Jurkat, Clone E6-1 (cell line): ENCODE measurements at places on chromosomes 7 and 10.

- DNase-seq, result no peak
Measured at GRCh38 chr7:124444696-124445480, 320.7 kb downstream of the GPR37 start.

GRCh38 chr7:104960741-104961448 lies 53.1 kb upstream of the KMT2E start:
- no peak for DNase-seq

DNA sequence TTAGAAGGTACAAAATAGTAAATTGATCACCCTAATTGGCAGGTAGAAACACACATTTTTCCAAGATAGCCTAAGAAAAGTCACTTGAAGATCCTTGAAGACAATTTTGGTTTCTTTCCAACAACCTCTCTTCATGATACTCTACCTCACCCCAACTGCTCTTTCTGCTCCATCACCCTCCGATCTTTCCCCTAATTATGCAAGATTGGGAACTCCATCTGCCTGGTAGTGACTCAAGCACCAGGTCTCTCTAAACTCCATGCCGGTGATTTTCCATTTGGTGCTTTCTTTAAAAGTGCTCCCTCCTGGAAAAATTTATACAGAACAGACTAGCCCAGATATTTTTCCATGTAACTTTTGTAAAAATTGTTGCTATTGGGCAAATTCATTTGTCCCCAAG lies 1.1 kb upstream of the AKR1B1 start:
- no peak for DNase-seq

GRCh38 chr10:123398180-123398591 lies 244.0 kb downstream of the BUB3 start:
- DNase-seq, result no peak

DNA sequence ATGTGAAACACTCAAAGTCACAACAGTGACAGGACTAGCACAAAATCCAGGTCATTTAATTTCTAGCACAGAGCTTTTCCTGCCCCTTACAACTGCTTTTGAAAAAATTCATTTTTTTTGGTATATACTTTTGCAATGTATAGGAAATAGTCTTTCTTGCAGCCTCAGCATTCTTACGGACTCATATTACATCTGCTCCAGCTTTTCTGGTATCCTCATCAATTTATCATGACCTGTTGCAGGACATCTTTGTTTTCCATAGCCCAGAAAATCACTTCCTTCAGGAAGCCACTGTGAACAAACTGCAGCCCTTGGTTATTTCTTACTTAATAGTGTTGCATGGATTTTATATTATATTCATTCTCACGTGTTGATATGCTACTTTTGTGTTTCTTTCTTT lies 347.9 kb upstream of the MTPN start:
- DNase-seq, result no peak

DNA sequence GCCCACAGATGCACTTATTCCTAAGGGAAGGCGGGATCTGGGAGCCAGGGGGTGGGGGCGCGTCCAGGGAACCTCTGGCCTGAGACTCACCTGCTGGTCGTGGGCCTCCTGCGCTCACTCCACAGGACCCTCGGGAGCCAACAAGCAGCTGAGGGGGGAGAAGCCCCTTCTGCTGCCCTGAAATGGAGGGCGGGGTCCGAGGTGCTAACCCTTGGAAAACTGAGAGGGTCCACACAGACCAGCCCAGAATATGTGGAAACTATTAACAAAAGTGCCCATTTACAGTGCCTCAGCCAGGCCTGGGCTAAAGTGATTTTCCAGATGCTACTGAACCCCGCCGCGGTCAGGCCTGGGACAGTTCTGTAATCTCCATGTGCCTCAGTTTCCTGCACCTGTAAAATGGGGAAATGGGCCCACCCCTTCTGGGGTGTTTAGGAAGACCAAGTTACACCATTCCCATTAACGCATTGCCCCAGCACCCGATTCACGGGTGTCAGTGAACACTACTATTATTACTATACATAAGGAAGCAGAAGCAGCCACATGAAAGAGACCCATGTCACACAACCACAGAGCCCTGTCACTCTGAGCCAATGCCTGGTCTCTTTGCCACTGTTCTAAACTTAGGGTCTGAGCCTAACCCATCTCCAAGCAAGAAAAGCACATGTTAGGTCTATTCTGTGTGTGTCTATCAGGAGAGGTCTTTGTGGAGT lies 630 bp upstream of the VSTM4 start:
- peak; percentile 42 for DNase-seq

DNA sequence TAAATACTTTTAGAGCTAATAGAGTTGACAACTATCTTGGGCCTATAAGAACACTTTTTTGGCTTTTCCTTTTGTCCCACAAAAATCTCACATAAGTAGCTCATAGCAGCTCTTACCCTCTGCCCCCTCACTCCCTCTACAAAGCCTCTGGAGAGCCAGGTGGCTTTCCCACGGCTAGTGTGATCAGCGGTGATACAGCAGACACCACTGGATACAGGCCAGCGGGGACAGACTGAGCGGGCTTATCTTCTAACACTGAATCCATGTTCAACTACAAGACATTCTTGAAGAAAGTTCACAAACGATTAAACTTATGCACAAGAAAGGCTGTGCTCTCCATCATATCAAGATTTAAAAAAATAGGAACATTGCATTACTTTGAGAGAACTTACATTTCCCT lies 377.2 kb downstream of the PARD3 start:
- no peak for DNase-seq

- no peak for DNase-seq
Measured at GRCh38 chr10:32388258-32389027, 41.5 kb upstream of the EPC1 start.

- no peak for DNase-seq
Measured at GRCh38 chr7:29131678-29132077, 14.7 kb downstream of the CPVL start.

DNA sequence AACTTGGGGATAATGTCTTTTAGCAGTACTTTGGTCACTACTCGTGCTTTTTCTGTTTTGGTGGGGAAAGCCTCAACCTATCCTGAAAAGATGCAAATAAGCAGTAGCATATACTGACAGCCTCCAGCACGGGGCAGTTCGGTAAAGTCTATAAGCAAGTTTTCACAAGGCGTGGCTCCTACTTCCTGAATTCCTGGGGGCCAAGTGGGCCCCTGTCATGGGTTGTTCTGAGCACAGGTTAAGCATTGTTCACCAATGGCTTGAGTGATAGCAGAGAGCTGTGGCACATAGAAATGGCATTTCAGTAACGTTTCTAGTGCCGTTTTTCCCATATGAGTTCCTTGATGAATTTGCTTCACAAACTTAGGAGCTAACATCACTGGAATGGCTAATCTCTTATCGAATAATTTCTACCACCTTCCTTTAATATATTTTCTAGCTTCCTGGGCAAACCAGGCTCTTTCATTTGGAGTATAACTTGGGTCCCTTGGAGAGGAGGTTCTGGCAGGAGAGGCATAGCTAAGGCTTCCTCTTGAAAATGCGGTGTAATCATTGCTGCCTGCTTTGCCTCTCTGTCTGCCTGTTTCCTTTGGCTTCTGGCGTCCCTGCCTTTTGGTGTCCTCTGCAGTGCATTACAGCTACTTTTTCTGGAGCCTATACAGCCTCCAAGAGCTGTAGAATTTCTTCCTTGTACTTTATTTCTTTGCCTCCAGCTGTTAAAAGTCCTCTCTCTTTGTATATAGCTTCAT lies 11.7 kb upstream of the ZNF239 start:
- no peak for DNase-seq

GRCh38 chr7:25664593-25664992 lies 436.3 kb upstream of the NPVF start:
- DNase-seq, result no peak

GRCh38 chr7:80449836-80450235 lies 62.0 kb downstream of the GNAT3 start:
- no peak for DNase-seq

DNA sequence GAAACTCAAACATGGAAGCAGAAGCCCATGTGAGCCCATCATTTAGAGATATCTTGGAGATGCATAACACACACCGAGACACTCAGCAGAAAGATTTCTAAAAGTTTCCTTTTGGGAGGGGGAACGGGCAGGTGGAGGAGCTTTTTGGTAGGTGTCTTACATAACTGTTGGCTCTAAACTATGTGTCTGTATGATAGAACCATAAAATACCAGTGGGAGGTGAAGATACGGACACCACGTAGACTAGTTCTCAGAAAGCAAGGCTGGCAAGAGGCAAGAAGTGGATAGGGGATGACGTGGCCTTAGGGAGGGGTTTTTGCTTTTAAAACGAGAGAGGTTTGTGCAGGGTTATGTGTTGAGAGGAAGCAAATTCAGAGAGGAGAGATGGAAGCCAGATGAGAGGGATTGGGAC lies 36.5 kb downstream of the IL15RA start:
- no peak for DNase-seq

DNA sequence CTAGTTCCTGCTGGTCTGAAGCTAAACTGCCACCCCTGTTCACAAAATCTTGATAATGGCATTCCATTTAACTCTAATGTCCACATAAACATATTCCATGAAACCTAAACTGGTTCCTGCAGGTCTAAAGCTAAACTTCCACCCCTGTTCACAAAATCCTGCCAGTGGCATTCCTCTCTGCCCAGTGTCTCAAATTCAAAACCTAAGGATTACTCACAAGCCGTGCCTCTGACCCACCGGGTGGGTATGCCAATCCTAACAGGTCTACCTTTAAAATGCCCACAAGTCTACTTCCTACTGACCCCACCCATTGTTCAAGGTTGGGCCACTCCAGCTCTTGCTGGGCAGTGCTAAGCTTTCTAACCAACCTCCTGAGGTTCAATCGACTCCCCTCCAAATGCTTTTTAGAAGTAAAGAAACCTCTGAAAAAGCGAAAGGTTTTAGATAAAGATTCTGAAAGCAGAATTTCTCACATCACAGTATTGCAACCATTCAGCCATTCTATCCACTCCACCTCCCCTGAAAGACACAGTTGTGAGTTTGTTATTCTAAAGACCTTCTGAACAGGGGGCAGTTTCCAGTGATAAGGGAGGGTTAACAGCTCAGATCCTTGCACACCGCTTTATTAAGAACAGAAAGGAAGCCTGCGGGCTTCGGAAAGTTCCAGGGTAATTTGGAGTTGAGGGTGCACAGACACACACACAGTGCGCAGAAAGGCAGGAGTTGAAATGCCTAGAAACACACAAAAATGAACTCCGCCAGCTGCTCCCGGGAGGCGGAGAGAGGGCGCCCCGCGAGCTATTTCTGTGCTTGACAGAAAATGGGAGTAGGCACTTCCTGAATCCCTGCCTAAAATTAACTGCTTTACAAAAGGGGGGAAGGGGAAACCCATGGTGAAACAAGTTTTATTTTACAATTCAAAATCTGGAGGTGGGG lies 87.7 kb downstream of the TNS3 start:
- no peak for DNase-seq

- no peak for DNase-seq
Measured at GRCh38 chr10:122117475-122117874, 128.5 kb downstream of the TACC2 start.

DNA sequence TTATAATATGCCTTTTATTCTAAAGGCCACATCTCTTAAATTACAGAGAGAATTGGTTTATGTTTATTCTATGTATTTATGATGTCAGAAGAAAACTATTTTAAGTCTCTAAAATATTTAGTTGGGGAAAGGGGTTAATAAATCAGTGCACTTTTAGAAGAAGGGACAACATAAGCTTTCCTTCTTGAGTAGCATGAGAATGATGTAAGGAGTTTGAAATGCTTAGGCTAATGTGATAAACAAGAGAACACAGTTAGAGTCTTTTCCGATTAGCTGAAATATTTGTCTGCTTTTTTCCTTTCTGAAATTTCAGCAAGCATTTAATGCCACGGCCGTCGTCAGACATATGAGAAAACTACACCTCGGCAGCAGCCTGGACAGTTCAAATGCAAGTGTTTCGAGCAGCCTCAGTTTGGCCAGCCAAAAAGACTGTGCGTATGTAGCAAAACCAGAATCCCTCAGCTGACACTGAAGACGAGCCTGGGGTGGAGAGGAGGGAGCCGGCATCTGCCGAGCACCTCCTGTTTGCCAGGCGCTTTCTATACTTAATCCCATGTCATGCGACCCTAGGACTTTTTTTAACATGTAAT lies 176.2 kb downstream of the CCDC3 start:
- DNase-seq, result no peak

DNA sequence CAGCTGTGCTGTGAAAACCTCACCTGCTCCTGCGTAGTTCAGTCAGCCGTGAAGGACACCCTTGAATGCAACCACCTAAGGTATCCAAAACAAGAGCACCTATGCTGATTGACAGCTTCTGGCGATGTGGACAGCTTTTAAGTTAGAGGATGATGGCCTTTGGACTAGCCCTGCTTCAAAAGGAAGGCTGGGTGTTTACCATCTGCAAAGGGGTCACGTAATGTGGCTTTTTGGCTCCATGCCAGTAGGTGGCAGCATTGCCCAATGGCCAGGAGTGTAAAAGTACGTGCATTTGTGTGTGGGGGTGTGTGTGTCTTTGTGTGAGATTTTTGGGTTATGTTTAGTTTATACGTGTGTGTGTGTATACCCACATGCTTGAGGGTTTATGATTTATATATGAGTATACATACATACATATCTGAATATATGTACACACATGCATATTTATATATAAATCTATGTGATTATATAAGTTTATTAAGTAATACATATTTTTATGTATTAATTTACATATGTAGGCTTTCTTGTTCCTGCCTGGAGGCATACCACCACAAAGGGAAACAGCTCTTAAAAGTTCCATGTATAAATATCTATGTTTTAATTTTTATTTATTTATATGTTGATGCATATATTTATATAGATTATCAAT lies 236.3 kb upstream of the ANKRD30A start:
- peak; percentile 50 for DNase-seq
